Spinal cord (tissue), 10 donors: ENCODE measurements at places on chromosomes 6 and 20.

DNA sequence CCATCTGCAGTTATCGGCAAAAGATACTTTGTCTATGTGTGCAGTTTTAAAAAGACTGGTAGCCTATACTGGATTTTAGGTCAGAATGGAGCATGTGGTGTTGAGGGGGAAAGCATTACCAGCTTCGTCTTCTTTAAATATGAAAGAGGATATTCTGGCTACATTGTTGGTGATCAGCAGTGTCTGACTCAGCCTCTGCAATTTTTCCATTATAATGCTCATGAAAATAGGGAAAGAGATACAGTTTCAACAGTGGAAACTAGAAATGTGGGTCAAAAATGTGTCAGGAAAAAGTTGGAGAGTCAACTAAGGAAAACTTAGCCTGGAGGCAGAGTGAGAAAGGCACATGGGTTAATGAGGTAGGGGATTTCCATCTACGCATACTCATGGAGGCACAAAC, 45.2 kb downstream of the HDGFL1 start:
- no peak for DNase-seq

DNA sequence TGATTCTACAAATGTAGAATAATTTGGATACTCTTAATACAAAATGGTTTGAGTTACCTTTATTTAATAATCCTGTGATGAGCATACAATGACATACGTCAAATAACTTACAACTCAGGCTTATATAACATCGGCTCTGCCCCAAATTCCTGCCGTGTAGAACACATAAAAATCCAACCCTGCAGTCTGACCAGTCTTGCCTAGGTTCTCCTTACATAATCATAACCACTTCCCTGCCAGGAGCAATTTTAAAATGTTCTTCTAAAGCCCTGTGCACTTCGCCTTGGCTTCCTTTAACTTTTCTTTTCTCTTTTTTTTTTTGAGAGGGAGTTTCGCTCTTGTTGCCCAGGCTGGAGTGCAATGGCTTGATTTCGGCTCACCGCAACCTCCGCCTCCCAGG, 16.2 kb upstream of the IER3 start:
- DNase-seq, result no peak

GRCh38 chr6:15631432-15631831, 31.4 kb downstream of the DTNBP1 start:
- no peak for DNase-seq

DNA sequence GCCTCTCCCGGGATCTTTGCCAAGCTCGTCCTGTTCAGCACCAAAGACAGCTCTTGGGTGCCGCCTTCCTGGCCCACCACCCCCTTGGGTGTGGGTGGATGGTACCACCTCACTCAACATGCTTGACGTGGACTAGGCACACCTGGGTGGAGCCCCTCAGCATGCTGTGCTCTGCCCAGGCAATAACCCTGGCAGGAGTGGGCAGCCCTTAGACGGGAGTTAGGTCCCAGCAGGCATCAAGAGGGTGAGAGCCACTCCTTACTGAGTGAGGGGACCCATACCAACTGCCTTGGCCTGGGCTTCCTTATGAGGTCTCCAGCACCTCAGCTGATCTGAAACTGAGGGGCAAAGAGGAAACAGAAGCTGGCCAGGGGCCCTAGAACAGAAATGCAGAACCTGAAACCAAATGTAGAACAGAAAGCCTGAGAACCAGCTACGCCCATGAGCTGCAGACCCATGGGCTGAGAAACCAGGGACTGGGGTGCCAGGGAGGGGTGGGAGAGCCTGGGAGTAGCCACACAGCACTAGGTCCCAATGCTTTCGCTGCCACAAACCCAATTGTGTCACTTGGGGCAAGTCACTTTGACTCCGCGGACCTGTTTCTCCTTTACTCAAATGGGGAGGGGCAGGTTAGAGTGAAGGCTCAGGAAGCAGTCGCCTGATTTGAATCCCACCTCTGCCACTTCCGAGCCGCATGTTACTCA, 2.0 kb downstream of the FGD2 start:
- no peak for DNase-seq

GRCh38 chr20:36181934-36182603, 27.5 kb downstream of the EPB41L1 start:
- no peak for DNase-seq

DNA sequence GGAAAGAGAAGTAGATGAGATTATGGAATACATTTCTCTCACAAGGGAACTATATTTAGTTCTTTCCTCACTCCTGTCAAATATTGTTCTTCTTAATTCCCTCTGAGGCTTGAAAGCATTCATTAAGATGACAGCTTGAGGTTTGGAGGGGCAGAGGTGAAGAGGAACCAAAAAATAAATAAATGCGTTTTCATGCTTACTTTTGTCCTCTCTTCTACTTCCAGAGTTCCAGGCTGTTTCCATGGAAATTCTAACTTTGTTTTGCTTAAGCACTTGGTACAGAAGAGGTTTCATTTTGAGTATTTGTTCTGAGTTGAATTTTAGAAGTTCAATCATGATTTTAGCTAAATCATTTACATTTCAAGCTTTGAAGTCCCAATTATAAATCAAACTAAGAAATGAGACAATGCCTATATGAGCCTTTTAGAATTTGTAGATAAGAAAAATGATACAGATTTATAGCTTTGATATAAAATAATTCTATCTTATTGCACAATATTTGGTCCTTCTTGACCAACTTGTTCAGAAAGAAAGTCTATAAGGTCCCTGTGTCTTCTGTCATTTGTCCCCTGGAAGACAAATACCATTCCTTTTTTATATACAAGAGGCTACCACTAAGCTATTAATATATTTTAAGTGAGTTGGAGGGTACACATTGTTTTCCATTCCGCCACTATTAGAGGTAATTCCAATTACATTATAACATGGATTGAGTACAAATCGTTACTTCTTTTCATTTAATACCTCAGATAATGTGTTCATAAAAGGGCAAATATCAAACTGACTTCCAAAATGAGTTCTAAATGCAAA, 16.3 kb downstream of the RBM24 start:
- DNase-seq, result no peak

GRCh38 chr6:25886066-25886465, 12.0 kb upstream of the SLC17A3 start:
- DNase-seq, result no peak

DNA sequence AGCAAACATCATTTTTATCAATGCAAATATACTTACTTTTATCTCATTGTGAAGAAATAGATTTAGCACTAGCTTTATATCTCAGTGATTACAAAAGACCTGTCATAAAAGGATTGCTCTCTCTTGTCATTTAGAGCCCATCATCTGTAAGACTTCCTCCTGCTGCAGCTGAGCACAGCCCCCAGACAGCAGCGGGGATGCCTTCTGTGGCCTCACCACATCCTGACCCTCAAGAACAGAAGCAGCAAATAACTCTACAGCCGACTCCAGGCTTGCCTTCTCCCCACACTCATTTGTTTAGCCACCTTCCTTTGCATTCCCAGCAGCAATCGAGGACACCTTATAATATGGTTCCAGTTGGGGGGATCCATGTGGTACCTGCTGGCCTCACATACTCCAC, 127.0 kb upstream of the EDN1 start:
- no peak for DNase-seq

DNA sequence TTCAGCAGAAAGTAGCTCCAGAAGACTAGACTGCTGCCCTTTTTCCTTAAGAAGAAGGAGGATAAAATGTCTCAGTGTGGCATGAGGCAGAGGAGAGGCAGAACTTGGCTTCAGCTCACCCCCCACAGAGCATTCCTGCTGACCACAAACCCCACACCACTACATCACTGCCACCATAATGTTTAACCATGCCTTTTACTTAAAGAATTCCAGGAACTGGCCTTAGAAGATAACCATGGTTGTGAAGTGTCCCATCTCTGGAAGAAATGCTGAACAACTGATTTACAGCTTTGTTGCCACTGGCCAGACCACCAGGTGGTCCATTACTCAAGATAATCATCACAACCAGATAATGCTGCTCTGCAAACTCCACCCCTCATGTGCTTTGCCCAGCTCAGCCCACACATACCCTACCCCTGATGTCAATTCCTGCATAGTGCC, 154.1 kb downstream of the CD24 start:
- no peak for DNase-seq

DNA sequence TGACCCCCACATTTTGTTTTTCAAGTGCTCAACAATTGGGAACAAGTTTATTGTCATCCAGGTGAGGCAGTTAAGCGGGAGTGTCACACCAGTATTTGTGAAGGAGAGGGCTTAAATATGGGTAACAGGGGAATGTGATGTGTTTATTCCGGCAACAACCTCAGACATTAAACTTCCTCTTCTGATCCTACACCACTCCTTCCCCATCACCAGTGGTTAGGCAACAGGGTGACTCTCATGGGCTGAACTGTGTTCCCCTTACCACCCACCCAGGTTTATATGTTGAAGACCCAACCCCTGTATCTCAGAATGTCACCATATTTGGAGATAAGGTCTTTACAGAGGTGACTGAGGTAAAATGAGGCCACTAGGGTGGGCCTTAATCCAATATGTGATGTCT, 52.1 kb upstream of the RNF182 start:
- no peak for DNase-seq

DNA sequence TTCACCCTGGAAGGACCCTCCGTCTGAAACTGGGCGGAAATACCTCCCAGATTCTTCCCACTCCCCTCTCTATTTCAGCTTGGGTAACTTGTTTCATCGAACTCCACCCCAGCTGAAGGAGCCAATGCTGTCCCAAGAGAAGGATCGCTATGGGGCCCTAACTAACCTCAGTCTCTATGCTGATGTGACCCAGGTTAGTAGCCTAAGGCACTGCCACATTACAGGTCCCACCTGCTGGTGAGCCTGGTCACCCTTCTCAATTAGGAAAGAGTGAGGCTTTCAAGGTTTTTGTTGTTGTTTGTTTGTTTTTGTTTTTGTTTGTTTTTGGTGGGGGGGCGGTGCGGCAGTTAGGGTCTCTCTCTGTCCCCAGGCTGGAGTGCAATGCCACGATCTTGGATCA, 168.4 kb downstream of the OR2B2 start:
- DNase-seq, result no peak

DNA sequence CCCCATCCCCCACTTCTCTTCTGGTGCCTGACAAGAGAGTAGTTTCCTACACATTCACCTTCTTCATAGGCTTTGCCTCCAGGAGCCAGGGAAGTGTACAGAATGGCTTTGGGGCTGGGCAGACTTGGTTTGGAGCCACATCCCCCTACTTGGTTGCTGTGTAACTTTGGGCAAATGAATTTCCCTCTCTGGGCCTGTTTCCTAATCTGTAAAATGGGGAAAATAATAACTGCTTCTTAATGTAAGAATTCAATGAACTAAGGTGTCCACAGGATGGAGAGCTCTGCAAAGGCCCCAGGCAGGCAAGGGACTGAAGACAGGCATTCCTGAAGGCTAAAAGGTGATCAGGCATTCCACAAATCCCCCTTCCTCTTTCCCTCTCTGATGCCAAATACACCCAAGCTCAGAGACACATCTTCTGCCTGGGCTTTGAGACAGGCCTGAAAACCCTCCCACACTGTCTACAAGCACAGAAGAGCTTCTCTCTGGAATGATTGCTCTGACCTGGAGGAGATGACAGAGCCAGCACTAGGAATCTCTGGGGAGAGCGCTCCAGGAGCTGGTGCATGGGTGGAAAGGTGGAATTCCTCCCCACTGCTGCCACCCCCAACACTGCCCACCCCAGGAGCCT, 6.9 kb upstream of the C20orf203 start:
- DNase-seq, result no peak

DNA sequence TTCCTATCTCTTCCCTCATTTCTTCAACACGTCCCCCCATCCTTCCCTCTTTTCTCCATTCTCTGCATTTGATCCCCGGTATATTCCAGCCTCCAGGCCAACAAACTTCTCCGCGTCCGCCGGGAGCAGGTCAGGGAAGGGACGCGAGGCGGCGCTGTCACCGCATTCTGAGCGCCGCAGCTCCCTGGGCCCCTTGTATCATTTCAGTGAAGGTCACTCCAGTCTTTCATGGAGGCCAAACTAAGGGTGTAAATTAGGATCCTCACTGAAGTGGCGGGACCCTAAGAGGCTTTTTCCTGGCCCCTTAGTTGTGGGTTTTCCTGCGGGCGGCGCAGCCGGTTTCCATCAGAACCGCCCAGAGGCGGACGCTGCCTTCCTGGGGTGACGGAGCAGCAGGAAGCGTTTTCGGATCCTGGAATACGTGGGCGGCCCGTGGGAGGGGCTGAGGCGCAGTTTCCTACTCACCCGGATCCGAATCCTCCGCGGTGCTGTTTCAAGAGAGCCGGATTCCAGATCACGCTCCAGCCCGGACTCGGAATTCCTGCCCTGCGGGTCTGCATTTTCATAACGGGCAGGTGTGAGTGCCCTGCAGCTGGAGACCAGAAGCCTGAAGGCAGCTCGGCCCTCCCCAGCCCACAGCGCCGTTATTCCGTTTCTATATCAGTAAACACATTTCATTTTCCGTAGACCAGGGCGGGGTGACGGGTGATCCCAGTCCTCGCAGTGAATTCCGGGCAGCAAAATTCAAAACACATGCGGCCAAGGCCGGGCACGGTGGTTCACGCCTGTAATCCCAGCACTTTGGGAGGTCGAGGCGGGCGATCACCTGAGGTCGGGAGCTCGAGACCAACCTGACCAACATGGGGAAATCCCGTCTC, 3.6 kb upstream of the MICA start:
- peak; percentile 65 for DNase-seq

DNA sequence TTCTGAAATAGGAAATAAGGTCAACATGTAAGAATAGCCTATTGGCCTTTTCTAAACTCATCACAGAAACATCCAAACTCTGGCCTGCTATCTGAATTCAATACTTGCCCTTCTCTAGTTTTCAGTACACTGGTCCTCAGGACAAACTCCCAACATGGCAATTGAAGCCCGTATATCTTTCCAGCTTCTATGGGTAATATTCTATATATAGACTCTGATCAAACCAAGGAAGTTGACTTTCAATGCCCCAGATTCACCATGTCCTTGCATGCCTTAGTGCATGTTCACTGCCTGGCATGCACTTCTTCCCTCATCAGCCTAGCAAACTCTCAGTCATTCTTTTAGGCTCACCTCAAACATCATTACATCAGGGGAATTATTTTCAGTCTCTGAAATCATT, 73.2 kb downstream of the RSPO3 start:
- DNase-seq, result no peak

DNA sequence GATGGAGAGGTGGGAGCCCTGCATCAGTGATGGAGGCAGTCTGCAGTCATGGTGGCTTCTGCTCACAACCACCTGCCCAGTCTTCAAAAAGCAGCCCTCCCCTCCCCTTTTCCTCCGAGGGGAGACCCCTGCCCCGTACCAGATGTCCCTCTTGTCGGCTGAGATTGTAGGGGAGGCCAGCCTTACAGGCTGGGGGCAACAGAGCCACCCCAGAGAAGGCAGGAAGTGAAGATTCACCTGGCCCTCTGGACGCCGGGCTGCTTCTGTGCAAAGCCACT, 4.5 kb downstream of the TNFRSF6B start:
- no peak for DNase-seq

GRCh38 chr6:159077123-159077522, 32.3 kb upstream of the TAGAP start:
- DNase-seq, result no peak

- DNase-seq, result no peak
These were observed 20.8 kb downstream of the HLA-DPA1 start for GRCh38 chr6:33052627-33053026.

GRCh38 chr6:12576389-12576788, 140.2 kb upstream of the PHACTR1 start:
- no peak for DNase-seq
